ENCODE measurements at places on chromosomes 16 and 17.
A peak's percentile ranks its signal among the peaks of the same experiment; 100 is the strongest.

DNA sequence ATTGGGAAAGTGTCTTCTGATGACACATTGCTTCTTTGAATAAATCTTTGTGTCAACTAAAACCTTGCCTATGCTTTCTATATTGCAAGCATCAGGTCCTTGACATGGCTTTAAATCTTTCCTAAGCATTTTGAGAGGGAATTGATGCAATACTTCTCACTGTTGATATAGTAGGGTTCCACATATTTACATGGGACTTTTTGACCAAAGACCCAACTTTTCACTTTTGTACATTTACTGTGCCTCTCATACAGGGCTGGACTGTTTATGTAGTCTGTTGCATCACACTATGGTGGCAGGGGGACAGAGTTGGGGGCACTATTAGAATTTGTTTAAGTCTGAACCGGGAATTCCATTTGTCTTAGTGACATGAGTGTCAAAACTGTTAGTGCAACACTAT is 308.5 kb upstream of the TBX2 start:
- DNase-seq, result no peak

DNA sequence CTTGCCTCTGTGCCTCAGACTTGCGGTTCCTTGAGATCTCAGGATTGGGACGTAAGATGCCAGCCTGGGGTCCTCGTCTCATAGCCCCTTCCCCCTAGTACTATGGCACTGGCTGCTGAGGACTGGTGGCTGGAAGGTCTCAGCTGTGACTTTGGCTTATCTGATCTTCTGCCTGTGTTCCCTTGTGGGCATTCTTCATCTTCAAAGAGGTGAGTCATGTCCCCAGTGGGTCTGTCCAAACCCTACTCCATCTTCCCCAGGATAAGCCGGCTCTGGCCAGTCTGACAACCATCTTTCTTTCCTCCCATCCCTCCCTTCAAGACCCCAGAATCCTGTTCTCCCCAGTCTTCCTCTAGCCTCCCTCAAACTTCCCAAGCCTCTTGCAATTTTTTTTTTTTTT is 3.6 kb downstream of the CD19 start:
- no peak for DNase-seq

GRCh38 chr17:11997972-11998233 is 628 bp upstream of the ZNF18 start:
- no peak for DNase-seq

DNA sequence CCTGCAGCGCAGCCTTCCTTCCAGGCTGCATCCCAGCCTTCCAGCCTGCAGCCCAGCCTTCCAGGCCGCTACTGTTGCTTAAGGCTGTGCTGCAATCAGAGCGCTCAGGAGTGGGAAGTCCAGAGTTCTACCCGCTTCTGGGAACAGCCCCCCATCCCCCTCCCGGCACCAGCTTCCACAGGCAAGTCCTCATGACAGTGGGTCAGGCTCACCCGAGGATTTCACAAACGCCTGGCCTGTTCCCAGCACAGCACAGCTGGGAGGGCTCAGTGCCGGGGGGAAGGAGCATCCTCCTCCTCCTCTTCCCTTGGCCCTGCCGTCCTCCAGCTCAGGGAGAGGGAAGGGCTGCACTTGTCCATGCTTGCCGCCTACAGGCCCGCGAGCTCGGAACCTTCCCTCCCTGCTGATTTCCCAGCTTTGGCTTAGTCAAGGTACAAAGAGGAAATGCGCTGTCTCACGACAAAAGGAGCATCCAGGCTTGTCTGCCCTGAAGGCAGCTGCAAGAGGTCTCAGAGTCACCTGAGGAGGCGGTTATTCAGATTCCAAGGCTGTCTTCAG is 8.3 kb downstream of the SOCS3 start:
- DNase-seq, result no peak

- DNase-seq, result no peak
Observed at GRCh38 chr17:61809816-61810392, 53.4 kb downstream of the BRIP1 start.

DNA sequence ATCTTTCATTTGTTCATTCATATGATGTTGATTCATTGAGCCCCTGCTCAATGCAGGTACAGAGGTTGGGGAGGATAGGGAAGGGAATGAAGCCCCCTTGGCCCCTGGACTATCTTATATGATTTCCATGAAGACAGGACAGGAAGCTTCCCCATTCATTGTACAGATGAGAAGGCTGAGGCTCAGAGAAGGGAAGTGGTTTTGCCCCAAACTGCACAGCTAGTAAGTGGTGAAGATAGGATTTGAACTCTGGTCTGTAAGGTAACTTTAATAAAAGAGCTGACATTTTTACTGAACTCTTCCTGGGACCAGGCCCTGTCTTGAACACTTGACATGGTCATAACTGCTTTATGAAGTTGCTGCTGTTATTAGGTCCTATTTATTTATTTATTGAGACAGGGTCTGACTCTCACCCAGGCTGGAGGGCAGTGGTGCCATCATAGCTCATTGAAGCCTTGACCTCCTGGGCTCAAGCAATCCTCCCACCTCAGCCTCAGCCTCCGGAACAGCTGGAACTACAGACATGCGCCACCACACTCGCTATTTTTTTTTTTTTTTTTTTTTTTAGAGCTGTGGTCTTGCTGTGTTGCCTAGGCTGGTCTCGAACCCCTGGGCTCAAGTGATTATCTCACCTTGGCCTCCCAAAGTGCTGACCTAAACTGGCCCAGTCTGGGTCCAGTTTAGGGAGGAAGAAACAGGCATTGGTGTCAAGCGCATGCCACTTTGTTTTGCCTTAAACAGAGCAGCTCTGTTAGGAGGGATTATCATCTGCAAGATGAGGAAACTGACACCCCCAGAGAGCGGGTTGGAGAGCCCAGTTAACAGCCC is 5.0 kb downstream of the CTF1 start:
- DNase-seq, result no peak

GRCh38 chr17:7515911-7516610 is 31.9 kb downstream of the POLR2A start:
- DNase-seq, result no peak

- DNase-seq, result no peak
Observed at GRCh38 chr17:38844261-38844757, 9.2 kb downstream of the RPL23 start.

GRCh38 chr17:50412188-50412732 is 13.8 kb upstream of the ACSF2 start:
- DNase-seq, result no peak

DNA sequence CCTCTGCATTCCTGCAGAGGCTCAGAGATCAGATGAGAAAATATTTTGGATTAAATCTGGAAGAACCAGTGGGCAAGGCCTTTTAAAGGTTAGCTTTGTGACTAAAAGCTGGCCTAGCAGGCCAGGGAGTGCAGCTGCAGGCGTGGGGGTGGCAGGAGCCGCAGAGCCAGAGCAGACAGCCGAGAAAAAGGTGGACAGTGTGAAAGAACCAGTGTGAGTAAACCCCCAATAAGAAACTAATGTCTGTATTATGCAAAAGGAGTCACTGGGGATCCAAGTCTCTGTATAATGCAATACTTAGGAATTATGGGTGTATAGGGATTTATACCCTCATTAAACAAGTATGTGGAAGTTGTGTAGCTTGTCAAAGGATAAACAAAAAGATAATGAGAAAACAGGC is 21.4 kb upstream of the SPACA3 start:
- DNase-seq, result no peak

DNA sequence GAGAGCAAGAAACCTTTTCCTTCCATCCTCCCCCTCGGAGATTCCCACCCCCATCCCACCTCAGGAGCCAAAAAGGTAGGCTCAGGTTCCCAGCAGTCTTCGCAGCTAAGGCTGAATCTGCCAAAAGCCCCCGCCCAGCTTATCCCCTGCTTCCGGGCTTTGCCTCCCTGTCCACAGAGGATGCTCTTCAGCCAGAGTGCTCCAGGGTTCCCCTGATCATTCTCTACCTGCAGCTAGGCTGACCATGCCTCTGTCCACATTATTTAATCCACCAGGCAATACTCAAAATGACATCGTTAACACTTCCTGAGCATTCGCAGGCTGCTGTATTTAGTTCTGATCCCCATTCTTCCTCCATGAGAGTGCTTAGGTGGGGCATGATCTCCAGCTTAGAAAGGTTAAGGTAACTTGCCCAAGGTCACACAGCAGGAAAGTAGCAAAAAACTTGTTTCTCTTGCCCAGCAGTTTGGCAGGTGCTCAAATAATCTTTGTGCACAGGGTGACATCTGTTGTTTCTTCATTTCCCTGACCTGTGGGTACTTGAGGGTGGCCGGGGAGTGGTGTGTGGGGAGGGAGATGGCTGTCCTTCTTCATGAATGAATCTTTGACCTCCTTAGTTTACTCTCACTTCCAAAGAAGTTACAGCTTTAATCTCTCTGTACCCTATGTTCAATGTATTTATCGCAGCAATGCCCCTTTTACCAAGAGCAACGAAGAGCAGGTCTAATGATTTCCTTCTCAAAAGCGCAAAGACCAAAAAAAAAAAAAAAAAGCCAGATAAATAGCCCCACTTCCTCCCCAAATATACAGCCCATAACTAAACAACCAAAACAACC is 848 bp upstream of the TBKBP1 start:
- no peak for DNase-seq

- DNase-seq, result no peak
Observed at GRCh38 chr17:57653279-57653678, 91.8 kb downstream of the CCDC182 start.

DNA sequence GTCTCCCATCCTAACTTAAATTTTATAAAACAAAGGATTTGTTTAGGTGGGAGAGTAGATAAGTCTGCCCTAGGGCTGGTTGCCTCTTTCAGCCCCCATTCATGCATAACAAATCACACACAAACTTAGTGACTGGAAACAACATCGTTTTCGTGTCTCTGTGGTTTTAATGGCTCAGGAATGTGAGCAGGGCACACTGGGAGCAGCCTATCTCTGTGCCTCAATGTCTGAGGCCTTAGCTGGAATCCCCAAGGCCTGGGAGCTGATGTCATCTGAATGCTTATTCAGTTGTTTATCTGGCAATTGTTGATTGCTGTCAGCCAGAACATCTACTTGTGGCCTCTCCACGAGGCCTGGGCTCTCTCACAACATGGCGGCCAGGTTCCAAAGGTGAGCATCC is 101.9 kb upstream of the HSBP1 start:
- DNase-seq, result no peak

- no peak for DNase-seq
Observed at GRCh38 chr16:55248058-55248457, 75.9 kb upstream of the IRX6 start.

DNA sequence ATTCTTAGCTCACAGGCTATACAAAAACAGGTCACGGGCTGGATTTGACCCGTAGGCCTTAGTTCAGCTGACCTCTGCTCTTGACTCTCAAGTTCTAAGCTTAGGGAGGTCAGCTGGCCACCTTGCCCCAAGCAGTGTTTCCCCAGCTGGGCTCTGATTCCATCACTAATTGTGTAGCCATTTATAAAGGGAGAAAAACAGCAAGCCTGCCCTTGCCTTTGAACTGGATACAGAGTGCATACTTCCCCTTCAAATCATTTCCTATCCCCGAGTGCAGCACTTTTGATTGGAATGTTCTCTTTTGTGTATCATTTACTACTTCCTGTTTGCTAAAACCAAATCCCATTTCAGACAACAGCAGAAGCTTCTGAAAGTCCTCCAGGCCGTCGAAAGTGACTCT is 153.6 kb downstream of the KATNIP start:
- DNase-seq, result no peak

- DNase-seq, result peak; percentile 72
Observed at GRCh38 chr17:75267411-75268232, 3.4 kb downstream of the MIF4GD start.

GRCh38 chr17:1617620-1618174 is 10.9 kb downstream of the SLC43A2 start:
- DNase-seq, result no peak

DNA sequence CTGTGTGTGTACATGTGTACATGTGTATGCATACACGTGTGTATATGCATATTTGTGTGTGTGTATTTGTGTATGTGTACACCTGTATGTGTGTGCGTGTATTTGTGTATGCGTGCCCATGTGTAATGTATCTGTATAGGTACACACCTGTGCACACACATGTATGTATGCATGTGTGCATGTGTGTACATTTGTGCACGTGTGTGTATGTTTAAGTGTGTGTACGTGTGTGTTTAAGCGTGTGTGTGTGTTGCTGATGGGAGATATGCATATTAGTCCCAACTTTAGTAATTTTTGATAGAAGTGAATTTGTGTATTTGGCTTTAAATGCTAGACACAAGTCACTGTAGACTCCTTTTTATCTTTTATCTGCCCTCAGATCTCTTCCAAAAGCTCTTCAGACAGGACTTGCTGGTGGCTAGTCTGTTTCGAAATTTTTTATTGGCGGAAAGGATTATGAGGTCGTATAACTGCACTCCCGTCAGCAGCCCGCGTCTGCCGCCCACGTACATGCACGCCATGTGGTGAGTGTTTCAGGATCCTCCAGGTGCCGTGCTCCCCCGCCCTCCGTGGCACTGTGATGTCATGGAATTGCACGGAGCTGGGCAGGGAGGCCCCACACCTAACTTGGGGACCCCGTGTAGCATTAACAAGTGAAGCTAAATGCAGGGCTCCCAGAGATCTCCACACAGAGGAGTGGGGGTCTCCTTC is 168.8 kb upstream of the CHMP6 start:
- DNase-seq, result peak; percentile 47

Measured in HuH-7.5 (cell line).